Activated naive CD8-positive, alpha-beta T cell treated with anti-CD3 and anti-CD28 coated beads, Interleukin-2, amount 10 ng/mL, durations not matched to agents 7 days and 5 days (primary cell): ENCODE measurements at places on chromosomes 2 and 18. TPM values are rescaled to one million over a fixed set of nuclear protein-coding genes. Genes with fewer than 3 reads are reported as not detected.

IL18RAP gene
- 16.8 TPM for total RNA-seq

- no peak overlapping the region for H3K4me3 ChIP-seq
- H3K27ac ChIP-seq, result no peak overlapping the region
- no peaks in the 10 kb centered on the region for H3K36me3 ChIP-seq
- no peaks in the 10 kb centered on the region for H3K4me1 ChIP-seq
- no peak for DNase-seq
- peaks cover 32% of the 10 kb centered on the region for H3K27me3 ChIP-seq
Observed at GRCh38 chr2:182824767-182825158, 41.7 kb downstream of the FRZB start.

- DNase-seq, result no peak
- H3K36me3 ChIP-seq, result no peaks in the 10 kb centered on the region
- H3K4me1 ChIP-seq, result no peaks in the 10 kb centered on the region
Observed at GRCh38 chr18:62996566-62996965, 281.2 kb downstream of the PHLPP1 start.

DNA sequence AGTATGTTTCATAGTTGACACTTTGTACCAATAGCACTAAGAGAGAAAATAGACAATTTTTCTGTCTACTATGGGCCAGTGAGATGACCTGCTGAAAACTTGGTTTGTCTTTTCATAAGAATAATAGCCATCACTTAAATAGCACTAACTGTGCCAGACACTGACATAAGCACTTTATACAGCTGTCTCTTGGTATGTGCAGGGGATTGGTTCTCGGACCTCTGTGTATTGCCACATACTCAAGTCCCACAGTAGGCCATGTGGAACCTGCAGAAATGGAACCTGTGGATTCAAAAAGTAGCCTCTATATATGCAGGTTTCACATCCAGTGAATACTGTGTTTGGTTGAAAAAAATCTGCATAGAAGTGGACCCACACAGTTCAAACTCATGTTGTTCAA, 126.7 kb downstream of the XRCC5 start:
- peaks cover 9% of the 10 kb centered on the region for H3K4me1 ChIP-seq
- H3K36me3 ChIP-seq, result peaks cover 20% of the 10 kb centered on the region
- no peak for DNase-seq
- H3K4me3 ChIP-seq, result no peak overlapping the region
- no peak overlapping the region for H3K27ac ChIP-seq

DNA sequence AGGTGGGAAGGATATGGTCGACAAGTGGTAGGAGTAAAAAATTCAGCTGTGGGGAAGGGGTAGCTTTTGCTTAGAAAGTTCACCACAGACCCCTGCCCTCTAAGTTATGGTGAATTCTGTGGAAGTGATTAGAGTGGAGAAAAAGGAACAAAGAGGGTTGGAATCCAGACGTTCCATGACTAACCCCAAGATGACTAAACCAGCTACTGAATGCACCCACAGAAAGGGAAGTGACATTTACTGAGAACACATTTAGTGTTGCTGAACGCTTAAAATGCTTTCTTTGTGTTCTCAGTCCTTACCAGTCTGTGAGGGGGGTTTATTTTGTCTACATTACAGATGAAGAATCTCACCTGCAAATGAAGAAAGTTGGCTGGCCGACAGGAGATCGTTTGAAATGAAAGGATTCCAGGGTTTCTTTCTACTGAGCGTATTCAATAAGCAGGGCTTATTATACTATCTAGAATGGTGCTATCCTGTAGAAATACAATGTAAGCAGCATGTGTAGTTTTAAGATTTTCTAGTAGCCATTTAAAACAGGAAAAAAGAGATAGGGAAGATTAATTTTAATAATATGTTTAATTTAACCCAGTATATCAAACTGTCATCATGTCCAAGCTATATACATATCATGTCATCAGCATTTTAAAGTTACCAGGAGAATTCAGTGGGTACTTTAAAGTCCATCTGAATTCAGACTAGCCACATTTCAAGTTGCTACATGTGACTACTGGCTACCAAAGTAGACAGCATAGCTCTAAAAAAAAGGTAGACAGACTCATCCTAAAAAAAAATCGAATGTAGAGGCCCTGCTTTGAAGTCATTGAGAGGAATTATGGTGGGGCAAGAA, 60.1 kb downstream of the LIMS1 start:
- no peak for DNase-seq
- H3K27me3 ChIP-seq, result no peaks in the 10 kb centered on the region

DNA sequence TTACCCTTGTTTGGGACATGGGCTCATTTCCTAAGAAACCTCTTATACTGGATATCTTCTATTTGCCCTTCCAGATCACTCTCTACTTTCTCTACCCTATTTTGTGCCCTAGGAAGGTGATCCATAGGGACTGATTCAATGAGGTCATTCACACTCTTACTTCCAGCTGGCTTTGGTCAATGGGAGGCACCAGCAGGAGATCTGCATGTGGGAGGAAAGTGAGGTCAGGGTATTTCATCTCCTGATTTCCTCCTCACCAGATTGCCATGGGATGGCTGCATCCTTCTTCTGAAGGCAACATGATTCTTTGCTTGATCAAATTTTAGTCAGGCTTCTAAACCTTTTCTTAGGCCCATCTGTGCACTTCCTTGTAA, 15.2 kb downstream of the M1AP start:
- no peak overlapping the region for H3K4me3 ChIP-seq
- peaks cover 2% of the 10 kb centered on the region for H3K36me3 ChIP-seq
- H3K27me3 ChIP-seq, result peaks cover 27% of the 10 kb centered on the region
